Immature natural killer cell (primary cell): ENCODE measurements at places on chromosomes 5 and 9.

DNA sequence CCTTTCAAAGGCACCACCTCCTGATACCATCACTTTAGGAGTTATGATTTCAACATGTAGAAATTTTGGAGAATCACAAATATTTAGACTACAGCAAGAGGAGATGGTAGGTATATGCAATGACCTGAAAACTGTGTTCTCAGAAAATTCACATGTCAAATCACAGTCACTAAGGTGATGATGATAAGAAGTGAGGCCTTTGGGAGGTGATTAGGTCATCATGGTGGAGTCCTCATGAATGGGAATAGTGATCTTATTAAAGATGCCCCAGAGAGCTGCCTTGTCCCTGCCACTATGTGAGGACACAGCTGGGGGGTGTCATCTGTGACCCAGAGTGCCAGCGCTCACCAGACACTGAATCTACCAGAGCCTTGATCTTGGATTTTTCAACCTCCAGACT lies 513.5 kb upstream of the TUSC1 start:
- no peaks in the 10 kb centered on the region for H3K36me3 ChIP-seq
- H3K27me3 ChIP-seq: peaks cover 1% of the 10 kb centered on the region
- DNase-seq: no peak
- no peaks in the 10 kb centered on the region for H3K4me1 ChIP-seq

DNA sequence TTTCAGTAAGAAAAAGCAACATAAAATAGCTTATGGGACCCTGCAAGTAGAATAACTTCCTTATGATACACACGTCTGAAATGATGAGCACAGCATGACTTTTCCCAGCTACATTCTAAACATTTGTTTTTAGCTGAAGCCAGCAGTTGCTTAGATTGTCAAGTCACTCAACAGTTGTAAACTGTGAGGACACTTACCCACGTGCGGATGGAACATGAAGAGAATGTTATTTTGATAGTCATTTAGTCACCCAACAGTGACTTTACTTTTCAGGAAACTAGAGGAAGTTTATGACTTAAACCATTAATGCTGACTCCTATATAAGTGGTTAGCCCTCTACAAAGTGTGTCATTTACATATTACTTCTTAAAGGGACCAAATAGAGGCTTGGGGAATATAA lies 3.0 kb downstream of the HACD4 start:
- peaks cover 24% of the 10 kb centered on the region for H3K36me3 ChIP-seq
- no peak overlapping the region for H3K27ac ChIP-seq
- no peak for DNase-seq

DNA sequence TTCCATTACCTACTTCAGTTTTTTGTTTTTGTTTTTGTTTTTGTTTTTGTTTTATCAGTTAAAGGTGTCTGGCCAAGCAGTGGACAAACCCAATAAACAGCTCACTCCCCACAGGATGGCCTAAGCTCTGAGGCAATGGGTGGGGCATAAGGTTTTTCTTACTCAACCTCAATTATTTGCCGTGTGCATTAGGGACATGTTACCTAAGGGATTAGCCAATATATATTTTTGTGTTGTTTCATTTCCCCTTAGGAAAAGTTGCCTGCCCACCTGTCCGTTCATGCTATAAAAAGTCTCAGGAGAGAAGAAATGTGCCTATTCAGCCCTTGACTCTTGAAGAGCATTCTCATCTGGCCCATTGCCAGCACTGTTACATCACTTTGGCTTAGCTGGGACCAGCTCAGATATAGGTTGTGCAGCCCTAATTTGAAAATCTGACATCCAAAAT lies 7.3 kb downstream of the SH3RF2 start:
- H3K27ac ChIP-seq: no peak overlapping the region
- H3K27me3 ChIP-seq: no peaks in the 10 kb centered on the region
- no peaks in the 10 kb centered on the region for H3K36me3 ChIP-seq
- no peak overlapping the region for H3K4me3 ChIP-seq

GRCh38 chr9:98191671-98192502 lies 550 bp downstream of the CORO2A start:
- H3K4me1 ChIP-seq: peaks cover 7% of the 10 kb centered on the region
- peak overlapping the region; percentile 78 for H3K4me3 ChIP-seq

DNA sequence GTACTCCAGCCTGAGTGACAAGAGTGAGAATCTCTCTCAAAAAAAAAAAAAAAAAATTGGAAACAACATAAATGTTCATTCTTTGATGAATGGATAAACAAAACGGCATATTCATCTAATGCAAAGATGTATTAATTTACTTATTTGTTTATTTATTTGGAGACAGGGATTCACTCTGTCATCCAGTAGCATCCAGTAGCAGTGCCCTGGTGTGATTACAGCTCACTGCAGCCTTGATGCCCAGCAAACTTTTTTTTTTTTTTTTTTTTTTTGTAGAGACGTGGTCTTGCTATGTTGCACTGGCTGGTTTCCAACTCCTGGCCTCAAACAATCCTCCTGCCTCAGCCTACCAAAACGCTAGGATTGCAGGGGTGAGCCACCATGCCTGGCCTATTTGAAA lies 24.4 kb downstream of the OR2V2 start:
- H3K27ac ChIP-seq: no peak overlapping the region
- no peak for DNase-seq

DNA sequence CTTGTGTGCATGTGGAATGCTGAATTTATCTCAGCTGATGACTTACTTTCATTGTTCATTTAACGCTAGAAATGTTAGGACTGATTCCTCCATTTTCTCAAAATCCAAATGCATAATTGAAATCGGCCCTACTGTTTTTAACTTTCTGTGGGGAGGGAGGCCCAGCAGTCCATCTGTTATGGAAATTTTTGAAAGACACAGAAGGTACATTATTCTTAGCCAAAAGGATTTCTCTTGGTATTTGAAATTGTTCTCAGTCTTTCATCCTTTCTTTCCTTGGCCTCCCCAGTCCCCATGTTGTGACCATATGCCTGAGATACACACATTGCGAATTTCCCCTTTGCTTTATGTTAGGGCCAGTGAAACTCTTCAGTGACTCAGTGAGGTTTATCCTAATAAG lies 549.9 kb downstream of the IRX1 start:
- H3K27me3 ChIP-seq: no peaks in the 10 kb centered on the region
- H3K27ac ChIP-seq: no peak overlapping the region
- no peaks in the 10 kb centered on the region for H3K4me1 ChIP-seq

GRCh38 chr5:101047181-101047580 lies 144.1 kb upstream of the ST8SIA4 start:
- H3K36me3 ChIP-seq: no peaks in the 10 kb centered on the region
- H3K27me3 ChIP-seq: no peaks in the 10 kb centered on the region
- no peaks in the 10 kb centered on the region for H3K4me1 ChIP-seq
- DNase-seq: no peak

GRCh38 chr5:122292332-122292731 lies 19.7 kb upstream of the SNCAIP start:
- H3K4me1 ChIP-seq: no peaks in the 10 kb centered on the region
- DNase-seq: no peak
- H3K4me3 ChIP-seq: no peak overlapping the region
- no peak overlapping the region for H3K27ac ChIP-seq
- no peaks in the 10 kb centered on the region for H3K36me3 ChIP-seq

GRCh38 chr9:29212397-29213387 lies 1639.4 kb upstream of the C9orf72 start:
- peak overlapping the region; percentile 93 for H3K4me3 ChIP-seq
- H3K4me1 ChIP-seq: peaks cover 20% of the 10 kb centered on the region
- H3K27me3 ChIP-seq: peaks cover 12% of the 10 kb centered on the region
- no peak for DNase-seq
- H3K27ac ChIP-seq: peak overlapping the region; percentile 85
- no peaks in the 10 kb centered on the region for H3K36me3 ChIP-seq

- H3K27ac ChIP-seq: no peak overlapping the region
- H3K4me3 ChIP-seq: no peak overlapping the region
- no peak for DNase-seq
- H3K4me1 ChIP-seq: peaks cover 5% of the 10 kb centered on the region
- H3K36me3 ChIP-seq: no peaks in the 10 kb centered on the region
Measured at GRCh38 chr5:178474562-178475184, 115.5 kb downstream of the COL23A1 start.

DNA sequence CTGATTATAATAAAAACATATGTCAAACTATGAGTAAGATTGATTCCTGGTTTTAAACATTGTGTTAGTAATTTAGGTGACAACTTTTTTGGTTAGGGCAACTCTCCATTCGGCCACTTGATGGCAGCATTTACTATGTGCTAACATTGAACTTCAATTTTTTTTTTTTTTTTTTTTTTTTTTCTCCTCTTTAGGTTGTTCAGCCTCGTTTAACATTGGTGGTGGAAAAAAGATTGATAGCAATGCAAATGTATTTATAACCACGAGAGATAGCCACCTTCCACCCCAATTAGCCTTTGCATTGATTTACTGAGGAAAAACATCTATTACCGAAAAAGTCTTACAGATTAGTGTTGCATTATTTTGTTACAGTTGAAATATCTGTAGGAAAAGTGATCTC lies 159.1 kb downstream of the CSNK1G3 start:
- no peak overlapping the region for H3K4me3 ChIP-seq
- H3K27ac ChIP-seq: no peak overlapping the region
- peaks cover 6% of the 10 kb centered on the region for H3K27me3 ChIP-seq
- H3K36me3 ChIP-seq: no peaks in the 10 kb centered on the region
- H3K4me1 ChIP-seq: peaks cover 6% of the 10 kb centered on the region

DNA sequence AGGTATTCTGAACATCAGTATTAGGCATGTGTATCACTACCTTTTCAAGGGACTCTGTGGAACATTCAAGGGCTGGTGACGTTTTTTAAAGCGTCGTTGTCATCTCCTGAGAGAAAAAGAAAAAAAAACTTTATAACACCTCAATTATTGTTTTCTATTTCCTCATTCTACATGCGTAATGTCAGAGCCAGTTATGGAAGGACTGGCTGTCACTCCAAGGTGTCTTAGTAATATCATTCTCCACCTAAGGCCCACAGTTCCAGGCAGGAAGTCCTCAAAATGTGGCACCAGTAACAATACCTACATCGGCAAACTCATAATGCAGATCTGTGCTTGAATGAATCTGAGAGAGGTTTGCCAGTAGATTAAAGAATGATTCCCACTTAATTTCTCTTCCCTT lies 210.2 kb downstream of the SAXO1 start:
- no peaks in the 10 kb centered on the region for H3K4me1 ChIP-seq
- H3K27ac ChIP-seq: no peak overlapping the region
- no peaks in the 10 kb centered on the region for H3K36me3 ChIP-seq
- H3K27me3 ChIP-seq: no peaks in the 10 kb centered on the region
- DNase-seq: no peak

DNA sequence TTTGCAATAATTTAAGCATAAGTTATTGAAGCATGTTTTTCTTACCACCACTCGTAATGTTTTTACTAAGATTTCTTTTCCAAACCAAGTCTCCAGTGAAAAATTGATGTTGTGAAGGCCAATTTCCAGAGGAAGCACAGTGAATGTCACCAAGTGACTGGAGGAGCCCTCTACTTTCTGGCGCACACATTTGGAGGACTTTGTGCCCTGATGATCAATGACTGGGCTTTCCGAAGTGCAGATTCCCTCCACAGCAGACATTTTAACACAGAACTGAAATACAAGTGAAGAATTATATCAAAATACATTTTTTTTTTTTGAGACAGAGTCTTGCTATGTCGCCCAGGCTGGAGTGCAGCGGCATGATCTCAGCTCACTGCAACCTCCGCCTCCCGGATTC lies 52.6 kb downstream of the C5 start:
- H3K4me3 ChIP-seq: no peak overlapping the region
- no peaks in the 10 kb centered on the region for H3K4me1 ChIP-seq
- H3K36me3 ChIP-seq: peaks cover 2% of the 10 kb centered on the region
- no peak overlapping the region for H3K27ac ChIP-seq
- no peak for DNase-seq

GRCh38 chr5:67245259-67245846 lies 48.8 kb upstream of the CD180 start:
- H3K4me1 ChIP-seq: no peaks in the 10 kb centered on the region
- H3K36me3 ChIP-seq: no peaks in the 10 kb centered on the region
- H3K27me3 ChIP-seq: no peaks in the 10 kb centered on the region

- peaks cover 59% of the 10 kb centered on the region for H3K4me1 ChIP-seq
- no peak overlapping the region for H3K4me3 ChIP-seq
- H3K36me3 ChIP-seq: no peaks in the 10 kb centered on the region
- H3K27ac ChIP-seq: peak overlapping the region; percentile 69
- DNase-seq: no peak
- no peaks in the 10 kb centered on the region for H3K27me3 ChIP-seq
Measured at GRCh38 chr5:107363768-107364167, 307.0 kb downstream of the EFNA5 start.

DNA sequence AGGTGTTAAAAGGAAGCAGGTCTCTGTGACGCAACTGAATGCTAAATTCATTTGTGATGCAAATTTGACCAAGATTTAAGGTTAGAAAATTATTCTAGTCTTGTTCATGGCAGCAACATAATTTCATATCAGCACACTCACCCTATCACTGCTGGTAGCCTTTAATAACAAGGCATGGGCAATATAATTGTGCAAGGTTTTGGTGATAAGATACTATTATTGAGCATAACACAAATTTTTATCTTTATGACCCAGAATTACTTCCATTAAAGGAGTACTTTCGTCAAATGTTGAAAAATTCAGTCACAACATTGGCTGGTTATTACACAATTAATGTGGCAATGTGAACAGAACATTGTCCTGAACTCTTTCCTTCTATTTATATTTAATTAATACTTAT lies 96.0 kb upstream of the PAM start:
- H3K27ac ChIP-seq: no peak overlapping the region
- H3K4me1 ChIP-seq: no peaks in the 10 kb centered on the region

DNA sequence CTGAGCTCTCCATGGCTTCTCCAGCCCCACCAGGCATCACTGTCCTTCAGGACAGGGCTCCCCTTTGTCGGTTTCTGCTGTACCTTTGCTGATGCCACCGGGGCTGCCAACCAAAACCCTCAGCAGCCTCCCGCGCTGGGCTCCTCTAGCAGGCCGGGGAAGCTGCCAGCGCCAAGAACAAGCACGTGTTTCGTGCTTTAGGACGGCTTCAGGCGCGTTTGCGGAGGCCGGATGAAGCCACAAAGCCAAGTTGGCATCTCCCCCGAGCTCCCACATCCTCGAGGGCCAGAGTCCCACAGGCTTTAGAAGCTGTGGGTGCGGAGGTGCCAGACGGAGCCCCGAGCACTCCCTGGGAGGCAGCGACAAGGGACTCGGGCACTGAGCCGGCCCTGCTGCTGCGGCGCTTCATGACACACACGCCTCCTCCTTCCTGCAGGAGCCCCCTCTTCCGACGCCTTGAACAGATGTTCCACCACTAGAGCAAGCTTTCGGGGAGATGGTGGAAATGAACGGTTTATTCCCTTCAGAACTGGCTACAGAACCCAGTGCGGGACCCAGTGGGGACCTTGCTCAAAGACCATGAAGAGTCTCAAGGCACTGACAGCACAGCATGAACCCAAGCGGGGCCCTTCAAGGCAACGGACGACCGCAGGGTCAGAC lies 36.7 kb downstream of the SARDH start:
- no peaks in the 10 kb centered on the region for H3K4me1 ChIP-seq
- peak overlapping the region; percentile 57 for H3K4me3 ChIP-seq
- no peak for DNase-seq
- H3K27me3 ChIP-seq: no peaks in the 10 kb centered on the region
- no peaks in the 10 kb centered on the region for H3K36me3 ChIP-seq
- H3K27ac ChIP-seq: no peak overlapping the region

- peaks cover 24% of the 10 kb centered on the region for H3K4me1 ChIP-seq
- no peak overlapping the region for H3K27ac ChIP-seq
- H3K27me3 ChIP-seq: peaks cover 20% of the 10 kb centered on the region
- peak overlapping the region; percentile 89 for H3K4me3 ChIP-seq
Measured at GRCh38 chr5:61329550-61330128, 2.4 kb upstream of the ZSWIM6 start.
